ENCODE measurements at places on chromosomes 6 and 20. TPM values are rescaled to one million over a fixed set of nuclear protein-coding genes. Genes with fewer than 3 reads are reported as not detected.

DNA sequence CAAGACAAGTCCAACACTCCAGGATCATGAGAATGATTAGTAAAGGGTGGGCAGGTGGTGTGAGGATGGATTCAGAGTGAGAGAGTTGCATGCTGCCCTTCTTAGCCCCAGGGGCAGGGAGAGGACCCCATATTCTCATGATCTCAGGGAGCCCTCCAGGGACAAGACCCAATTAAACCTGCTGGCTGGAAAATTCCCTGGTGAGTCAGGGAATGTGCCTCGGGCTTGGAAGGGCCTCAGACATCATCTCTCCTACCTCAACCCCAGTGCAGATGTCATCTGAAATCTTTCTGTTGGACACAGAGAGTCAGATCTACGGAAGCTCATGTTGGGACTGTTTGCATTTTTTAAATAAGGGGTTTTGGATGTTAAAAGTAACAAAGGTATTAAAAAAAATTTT, 9.2 kb upstream of the SIRPD start:
- DNase-seq = no peak
- no peaks in the 10 kb centered on the region for H3K4me1 ChIP-seq
- no peak overlapping the region for H3K27ac ChIP-seq
- H3K36me3 ChIP-seq = no peaks in the 10 kb centered on the region

- H3K36me3 ChIP-seq = peaks cover 14% of the 10 kb centered on the region
- no peaks in the 10 kb centered on the region for H3K27me3 ChIP-seq
- no peak overlapping the region for H3K4me3 ChIP-seq
- no peak for DNase-seq
- H3K27ac ChIP-seq = no peak overlapping the region
Measured at GRCh38 chr6:44148306-44148705, 10.3 kb upstream of the CAPN11 start.

GTSF1L gene
- polyA plus RNA-seq = not detected

DNA sequence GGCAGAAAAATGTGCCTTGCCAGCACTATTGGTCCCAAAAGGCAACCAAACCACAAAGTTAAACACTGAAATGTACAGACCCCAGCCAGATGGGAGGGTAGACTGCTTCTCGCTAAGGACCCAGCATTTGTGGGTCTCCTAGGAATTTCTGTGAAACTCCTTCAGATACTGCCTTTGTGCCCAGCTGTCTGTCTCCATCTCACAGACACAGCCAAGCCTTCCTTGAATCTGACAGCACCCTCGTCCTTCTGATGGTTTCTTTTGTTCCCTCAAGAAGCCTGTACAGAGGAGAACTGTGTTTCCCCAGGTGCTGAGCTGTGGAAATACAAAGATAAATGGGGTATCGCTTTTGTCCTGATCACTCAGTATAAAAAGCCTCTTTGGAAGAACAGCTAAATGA, 254.0 kb upstream of the TAB2 start:
- no peak overlapping the region for H3K27ac ChIP-seq
- no peaks in the 10 kb centered on the region for H3K27me3 ChIP-seq
- no peaks in the 10 kb centered on the region for H3K36me3 ChIP-seq
- H3K4me3 ChIP-seq = no peak overlapping the region

- H3K4me1 ChIP-seq = no peaks in the 10 kb centered on the region
- H3K27me3 ChIP-seq = no peaks in the 10 kb centered on the region
- H3K4me3 ChIP-seq = no peak overlapping the region
- H3K27ac ChIP-seq = no peak overlapping the region
Measured at GRCh38 chr20:35129647-35130069, 17.5 kb downstream of the EDEM2 start.

TBPL1 gene
- 17.4 TPM for polyA plus RNA-seq

DNA sequence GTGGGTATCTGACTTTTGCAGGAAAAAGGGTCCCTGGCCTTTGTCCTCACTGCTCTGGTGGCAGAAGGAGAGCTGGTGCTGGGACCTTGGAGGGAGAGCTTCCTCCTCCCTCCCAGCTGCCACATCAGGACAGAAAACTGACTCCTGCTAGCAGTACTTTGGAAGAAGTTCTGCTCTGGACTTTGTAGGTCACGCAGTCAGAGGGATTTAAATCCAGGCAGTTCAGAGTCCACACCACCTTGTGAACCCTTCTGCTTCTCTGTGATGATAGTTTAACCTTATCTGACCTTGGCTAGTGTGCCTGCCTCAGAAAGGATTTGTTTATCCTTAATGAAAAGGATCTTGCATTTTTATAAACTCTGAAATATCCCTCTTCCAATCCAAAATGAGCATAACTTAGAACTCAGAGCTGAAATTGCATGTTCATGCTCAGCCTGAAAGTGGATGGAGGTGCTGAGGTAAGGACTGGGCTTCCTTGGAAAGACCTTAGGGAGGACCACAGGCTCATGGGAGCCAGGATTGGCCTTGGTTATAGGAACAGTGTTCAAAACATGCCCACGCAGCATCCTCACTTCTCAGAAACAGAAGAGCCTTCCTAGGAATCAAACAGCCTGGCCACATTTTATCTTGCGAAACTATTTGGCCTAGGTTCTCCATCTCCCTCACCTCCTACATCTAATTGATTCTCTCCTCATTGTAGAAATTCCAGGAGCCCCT, 123.9 kb upstream of the SASH1 start:
- no peaks in the 10 kb centered on the region for H3K27me3 ChIP-seq
- H3K4me3 ChIP-seq = no peak overlapping the region
- peaks cover 15% of the 10 kb centered on the region for H3K4me1 ChIP-seq
- no peak overlapping the region for H3K27ac ChIP-seq

- no peak for DNase-seq
- peaks cover 6% of the 10 kb centered on the region for H3K27me3 ChIP-seq
- H3K4me3 ChIP-seq = no peak overlapping the region
- no peaks in the 10 kb centered on the region for H3K36me3 ChIP-seq
- H3K4me1 ChIP-seq = no peaks in the 10 kb centered on the region
Measured at GRCh38 chr6:3619201-3619600, 132.3 kb downstream of the PXDC1 start.

- no peak overlapping the region for H3K4me3 ChIP-seq
- no peak overlapping the region for H3K27ac ChIP-seq
- H3K36me3 ChIP-seq = peaks cover 2% of the 10 kb centered on the region
- no peak for DNase-seq
Measured at GRCh38 chr6:170367241-170367640, 60.7 kb downstream of the FAM120B start.

GRCh38 chr20:58102261-58102660, 126.2 kb downstream of the ANKRD60 start:
- H3K4me1 ChIP-seq = no peaks in the 10 kb centered on the region
- peaks cover 3% of the 10 kb centered on the region for H3K27me3 ChIP-seq
- H3K4me3 ChIP-seq = no peak overlapping the region
- DNase-seq = no peak
- no peaks in the 10 kb centered on the region for H3K36me3 ChIP-seq

GRCh38 chr20:63886054-63886419, 8.9 kb upstream of the DNAJC5 start:
- H3K36me3 ChIP-seq = peaks cover 88% of the 10 kb centered on the region
- no peaks in the 10 kb centered on the region for H3K4me1 ChIP-seq
- H3K27ac ChIP-seq = no peak overlapping the region

DNA sequence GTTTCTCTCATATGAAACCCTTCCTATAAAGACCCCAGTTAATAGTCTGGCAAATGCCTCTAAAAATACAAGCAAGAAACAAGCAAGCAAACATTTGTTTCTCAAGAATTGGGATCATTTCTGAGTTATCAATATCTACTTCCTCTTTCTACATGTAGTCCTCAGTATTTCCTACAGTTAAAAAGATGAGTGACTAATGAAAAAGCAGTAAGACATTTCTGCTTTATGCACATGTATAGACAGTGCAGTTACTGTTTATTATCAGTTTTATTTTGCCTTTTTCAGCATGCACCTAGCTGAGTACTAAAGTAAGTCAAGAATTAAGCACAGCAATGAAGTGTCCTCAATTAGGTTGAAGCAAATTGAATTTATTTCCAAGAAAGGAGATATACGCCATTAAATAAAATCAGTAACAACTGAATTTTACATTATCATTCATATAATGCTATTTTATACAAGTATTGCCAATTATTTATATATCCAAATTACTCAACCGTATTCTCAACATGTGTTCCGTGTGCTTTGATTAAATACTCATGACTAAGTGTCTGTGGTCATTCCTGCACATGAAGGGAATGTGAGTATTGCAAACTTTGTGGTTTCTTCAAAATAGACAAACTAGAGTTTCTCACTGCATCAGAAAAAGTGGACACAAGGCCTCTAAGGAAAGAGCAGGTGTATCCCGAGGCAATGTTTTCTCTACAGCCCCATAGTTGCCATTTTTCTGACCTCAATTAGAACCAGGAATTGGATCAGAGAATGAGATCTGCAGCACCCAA, 159.3 kb upstream of the MARCKS start:
- DNase-seq = no peak
- no peaks in the 10 kb centered on the region for H3K27me3 ChIP-seq
- H3K27ac ChIP-seq = no peak overlapping the region
- no peaks in the 10 kb centered on the region for H3K36me3 ChIP-seq
- peaks cover 5% of the 10 kb centered on the region for H3K4me1 ChIP-seq

C20orf144 gene
- 0.41 TPM for polyA plus RNA-seq

DNA sequence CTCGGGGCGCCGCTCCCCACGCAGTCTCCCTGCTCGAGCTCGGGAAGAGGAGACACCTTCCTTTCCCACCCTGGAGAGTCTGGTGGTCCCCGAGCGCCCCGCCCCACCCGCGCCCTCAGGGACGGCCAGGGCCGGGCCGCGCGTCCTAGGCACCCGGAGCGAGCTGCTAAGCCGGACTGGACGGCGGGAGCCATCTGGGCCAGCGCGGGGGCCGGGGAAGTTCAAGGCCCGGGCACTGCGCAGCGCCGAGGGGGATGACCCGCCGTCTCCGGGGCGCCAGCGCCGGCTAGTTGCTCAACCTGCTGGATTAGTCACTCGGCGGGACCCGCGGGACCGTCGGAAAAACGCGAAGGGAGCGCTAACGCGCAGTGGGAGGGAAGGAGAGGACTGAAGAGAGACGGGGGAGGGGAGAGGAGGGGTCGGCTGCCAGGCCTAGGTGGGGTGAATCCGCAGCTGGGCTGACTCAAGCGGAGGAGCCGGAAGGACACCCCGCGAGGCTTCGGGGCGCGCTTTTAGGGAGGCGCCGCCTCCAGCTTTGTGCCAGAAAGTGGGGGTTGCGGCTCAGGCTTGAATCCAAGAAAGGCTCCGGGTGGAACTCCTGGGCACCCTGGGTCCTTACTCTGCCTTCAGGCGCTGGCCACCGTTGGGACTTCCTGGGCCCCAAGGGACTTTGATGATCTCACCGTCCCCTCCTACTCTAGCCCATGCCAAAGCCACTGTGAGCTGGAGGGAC, 75.7 kb upstream of the FOXP4 start:
- peak; percentile 70 for DNase-seq
- H3K4me1 ChIP-seq = peaks cover 14% of the 10 kb centered on the region
- peak overlapping the region; percentile 20 for H3K4me3 ChIP-seq

SIRPD gene
- not detected for polyA plus RNA-seq

CALHM4 gene
- not detected for polyA plus RNA-seq

DNA sequence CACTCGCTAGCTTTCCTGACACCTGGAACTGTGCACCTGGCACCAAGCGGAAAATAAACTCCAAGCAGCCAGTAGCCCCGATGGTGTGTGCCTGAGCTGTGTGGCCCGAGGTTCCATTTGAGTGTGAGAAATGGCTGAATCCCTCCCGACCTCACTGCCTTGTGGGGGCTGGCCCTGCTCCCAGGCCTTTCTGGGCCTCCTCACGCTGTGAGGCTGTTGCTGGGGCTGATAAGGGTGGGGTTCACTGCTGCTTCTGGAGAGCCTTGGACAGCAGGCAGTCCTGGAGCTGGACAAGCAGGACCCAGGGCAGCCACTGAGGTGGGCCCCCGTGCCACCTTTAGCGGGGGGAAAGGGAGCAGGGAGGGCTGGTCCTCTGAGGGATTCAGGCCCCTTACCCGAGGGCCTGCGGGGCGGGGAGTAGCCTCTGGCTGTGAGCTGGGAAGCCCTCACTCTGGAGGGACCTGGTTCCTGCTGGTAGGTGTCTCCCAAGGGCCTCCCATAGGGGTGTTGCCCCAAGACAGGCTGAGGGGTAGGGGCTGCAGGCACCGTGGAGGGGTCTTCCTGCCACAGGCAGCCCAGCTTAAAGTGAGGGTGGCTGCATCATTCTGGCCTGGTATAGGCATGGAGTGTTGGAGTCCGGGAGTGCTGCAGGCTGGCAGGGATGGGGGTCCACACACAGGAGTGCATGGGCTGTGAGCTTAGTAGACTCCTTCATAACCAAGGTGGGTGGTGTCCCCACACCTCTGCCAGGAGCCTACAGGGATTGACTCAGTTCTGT, 1.7 kb downstream of the PPDPF start:
- no peaks in the 10 kb centered on the region for H3K4me1 ChIP-seq
- H3K36me3 ChIP-seq = peaks cover 25% of the 10 kb centered on the region
- H3K27ac ChIP-seq = no peak overlapping the region
- peak overlapping the region; percentile 86 for H3K4me3 ChIP-seq

ANKRD66 gene
- polyA plus RNA-seq = not detected

- DNase-seq = no peak
- H3K4me3 ChIP-seq = no peak overlapping the region
- no peak overlapping the region for H3K27ac ChIP-seq
- no peaks in the 10 kb centered on the region for H3K36me3 ChIP-seq
- H3K4me1 ChIP-seq = no peaks in the 10 kb centered on the region
- H3K27me3 ChIP-seq = no peaks in the 10 kb centered on the region
Measured at GRCh38 chr6:15586503-15586902, 76.3 kb downstream of the DTNBP1 start.

OLIG3 gene
- polyA plus RNA-seq = not detected

DNA sequence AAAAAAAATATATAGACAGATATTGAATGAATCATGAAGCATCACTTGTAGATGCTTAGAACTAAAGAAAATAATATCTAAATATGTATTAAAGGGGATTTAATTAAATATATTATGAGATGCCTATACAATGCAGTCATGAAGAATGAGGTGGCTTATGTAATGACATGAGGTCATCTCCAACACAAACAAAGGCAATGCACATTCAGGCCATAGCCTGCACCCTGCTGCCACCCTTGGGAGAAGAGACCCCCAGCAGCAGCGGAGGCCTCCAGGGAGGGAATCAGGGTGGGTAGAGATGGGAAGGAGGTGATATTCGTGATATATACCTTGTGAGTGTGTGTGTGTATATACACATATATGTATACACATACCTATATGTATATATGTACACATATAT, 26.4 kb upstream of the SSTR4 start:
- H3K4me3 ChIP-seq = no peak overlapping the region
- no peaks in the 10 kb centered on the region for H3K36me3 ChIP-seq
- H3K27me3 ChIP-seq = no peaks in the 10 kb centered on the region
- H3K27ac ChIP-seq = no peak overlapping the region
- no peaks in the 10 kb centered on the region for H3K4me1 ChIP-seq

GRCh38 chr6:24497254-24497970, 2.6 kb downstream of the ALDH5A1 start:
- H3K27ac ChIP-seq = no peak overlapping the region
- no peak for DNase-seq
- H3K4me3 ChIP-seq = no peak overlapping the region
- H3K36me3 ChIP-seq = no peaks in the 10 kb centered on the region

GRCh38 chr6:164990901-164991300, 318.5 kb downstream of the C6orf118 start:
- H3K4me1 ChIP-seq = no peaks in the 10 kb centered on the region
- no peak overlapping the region for H3K4me3 ChIP-seq
- no peak overlapping the region for H3K27ac ChIP-seq
- no peaks in the 10 kb centered on the region for H3K27me3 ChIP-seq
- no peak for DNase-seq
